ENCODE measurements at places on chromosomes 12 and 14.

- no peak for DNase-seq
These were observed 70.6 kb upstream of the ARHGAP5 start for GRCh38 chr14:32006263-32007110.

GRCh38 chr12:11669348-11669747 lies 19.9 kb downstream of the ETV6 start:
- DNase-seq = no peak

DNA sequence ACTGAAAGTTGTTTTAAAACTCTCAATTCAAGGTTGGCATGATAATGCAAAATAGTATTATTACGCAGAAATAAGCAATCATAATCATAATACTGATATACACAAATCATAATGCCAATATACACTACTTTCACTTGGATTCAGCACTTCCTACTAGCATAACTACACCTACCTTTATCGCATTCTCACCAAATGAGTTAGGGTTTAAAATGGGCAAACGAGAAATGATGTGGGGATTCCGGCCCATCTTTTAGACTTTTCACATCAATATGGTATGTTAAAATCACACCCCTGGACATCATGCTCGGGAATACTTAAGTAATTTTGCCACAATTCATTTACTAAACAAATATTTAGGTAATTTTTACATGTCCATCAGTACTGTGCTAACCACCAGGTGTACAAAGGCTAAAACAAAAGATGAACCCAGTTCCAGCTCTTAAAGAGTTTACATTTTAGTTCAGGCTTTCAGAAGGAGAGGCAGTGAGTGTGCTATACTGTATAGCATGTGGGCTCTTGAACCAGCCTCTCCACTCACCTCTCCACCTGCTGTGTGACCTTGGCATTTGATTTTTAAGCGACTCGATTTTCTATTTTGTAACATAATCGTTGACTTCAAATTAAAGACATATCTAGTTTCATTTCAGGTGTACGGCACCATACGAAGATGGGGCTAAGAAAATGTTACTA lies 1.1 kb upstream of the USP15 start:
- no peak for DNase-seq

- no peak for DNase-seq
These were observed 99.2 kb downstream of the PPP2R5E start for GRCh38 chr14:63443988-63444387.

DNA sequence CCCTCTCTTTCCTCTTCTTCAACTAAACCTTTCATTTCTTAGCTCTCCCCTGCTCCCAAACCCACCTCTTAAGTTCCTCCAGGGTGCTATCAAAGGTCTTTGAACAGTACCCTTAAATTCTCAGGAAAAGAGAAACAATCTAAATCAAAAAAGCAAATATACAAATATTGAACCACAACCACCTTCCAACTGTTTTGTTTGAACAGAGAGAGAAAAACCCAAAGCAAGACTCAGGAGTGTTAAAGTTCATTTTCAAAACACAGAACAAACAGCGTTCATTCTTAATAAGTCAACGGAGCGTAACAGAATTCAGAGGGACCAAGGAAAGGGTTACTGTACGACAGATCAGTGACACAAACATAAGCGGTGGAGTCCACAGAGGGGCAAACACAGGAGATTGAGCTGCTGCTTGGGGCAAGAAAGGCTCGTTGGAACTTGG lies 73.3 kb downstream of the NDUFA12 start:
- DNase-seq = no peak

DNA sequence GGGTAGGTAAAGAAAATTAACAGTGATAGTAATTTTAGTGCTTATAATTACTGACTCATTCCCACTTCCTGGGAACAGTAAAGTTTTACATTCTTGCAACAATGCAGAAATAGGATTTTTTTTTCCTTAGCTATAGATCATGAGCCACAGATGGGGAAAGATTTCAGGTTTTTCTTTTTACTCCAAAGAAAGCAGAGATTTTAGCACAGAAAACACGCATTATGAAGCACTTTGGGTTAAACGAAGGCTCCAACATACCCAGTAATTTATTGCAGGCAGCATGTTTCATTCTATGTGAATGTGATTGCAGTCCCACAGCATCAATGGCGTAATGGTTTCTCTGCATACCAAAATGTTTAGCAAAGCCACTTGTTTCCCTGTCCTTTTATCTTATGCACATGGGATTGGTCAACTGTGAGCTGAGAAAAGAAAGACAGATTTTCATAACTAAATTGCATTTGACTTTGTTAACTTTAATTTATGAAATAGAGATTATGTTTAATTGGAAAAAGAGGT lies 124.6 kb upstream of the E2F7 start:
- DNase-seq = no peak

DNA sequence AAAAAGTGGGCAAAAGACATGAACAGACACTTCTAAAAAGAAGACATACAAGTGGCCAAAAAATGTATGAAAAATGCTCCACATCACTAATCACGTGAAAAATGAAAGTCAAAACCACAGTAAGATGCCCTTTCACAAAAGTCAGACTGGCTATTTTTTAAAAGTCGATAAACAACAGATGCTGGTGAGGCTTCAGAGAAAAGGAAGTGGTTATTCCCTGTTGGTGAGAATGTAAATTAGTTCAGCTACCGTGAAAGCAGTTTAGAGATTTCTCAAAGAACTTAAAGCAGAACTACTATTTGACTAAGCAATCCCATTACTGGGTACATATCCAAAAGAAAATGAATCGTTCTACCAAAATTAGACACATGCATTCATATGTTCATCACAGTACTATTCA lies 237.0 kb downstream of the KIF21A start:
- DNase-seq = no peak

- DNase-seq = no peak
These were observed 23.8 kb upstream of the POLR3B start for GRCh38 chr12:106333756-106334155.

DNA sequence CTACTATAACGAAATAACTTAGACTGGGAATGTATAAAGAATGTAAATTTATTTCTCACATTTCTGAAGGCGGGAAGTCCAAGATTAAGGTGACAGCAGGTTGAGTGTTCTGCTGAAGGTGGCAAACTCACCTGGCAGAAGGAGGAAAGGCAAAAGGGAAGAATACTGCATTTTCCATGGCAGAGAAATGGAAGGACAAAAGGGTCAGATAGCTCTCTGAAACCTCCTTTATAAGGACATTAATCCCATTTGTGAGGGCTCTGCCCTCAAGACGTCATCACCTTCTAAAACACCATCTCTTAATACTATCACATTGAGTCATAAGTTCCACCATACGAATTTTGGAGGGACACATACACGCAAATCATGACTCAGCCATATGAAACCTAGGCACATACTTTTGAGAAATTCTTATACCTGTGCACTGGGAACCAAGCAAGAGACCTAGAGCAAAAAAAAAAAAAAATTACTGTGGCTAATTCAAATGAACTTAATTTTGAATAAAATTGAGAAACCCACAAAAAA lies 1669.3 kb upstream of the FLRT2 start:
- no peak for DNase-seq

- no peak for DNase-seq
These were observed 66.3 kb upstream of the PLEKHG3 start for GRCh38 chr14:64637735-64638473.

GRCh38 chr12:112167718-112168525 lies 42.6 kb downstream of the TRAFD1 start:
- no peak for DNase-seq

DNA sequence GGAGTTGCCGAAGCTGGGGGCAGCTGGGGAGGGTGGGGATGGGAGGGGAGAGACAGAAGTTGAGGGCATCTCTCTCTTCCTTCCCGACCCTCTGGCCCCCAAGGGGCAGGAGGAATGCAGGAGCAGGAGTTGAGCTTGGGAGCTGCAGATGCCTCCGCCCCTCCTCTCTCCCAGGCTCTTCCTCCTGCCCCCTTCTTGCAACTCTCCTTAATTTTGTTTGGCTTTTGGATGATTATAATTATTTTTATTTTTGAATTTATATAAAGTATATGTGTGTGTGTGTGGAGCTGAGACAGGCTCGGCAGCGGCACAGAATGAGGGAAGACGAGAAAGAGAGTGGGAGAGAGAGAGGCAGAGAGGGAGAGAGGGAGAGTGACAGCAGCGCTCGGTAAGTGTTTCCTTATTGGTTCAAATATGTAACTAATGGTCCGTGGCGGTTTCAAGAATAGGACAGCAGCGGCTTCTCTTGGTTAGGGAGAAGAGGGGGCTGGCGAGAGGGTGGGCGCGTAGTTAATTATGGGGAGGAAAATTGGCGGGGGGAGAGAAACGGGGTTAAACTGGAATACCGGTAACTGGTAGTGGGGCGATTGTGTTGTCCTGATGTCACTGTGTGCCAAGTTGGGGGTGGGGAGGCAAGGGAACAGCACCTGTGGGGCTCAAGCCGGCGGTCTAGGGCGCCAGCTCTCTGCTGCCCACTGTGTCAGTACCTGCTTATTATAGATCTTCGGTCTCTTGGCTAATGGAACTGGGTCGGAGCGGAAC lies 8.4 kb downstream of the HOXC8 start:
- no peak for DNase-seq

GRCh38 chr14:100306998-100307765 lies 938 bp upstream of the SLC25A29 start:
- DNase-seq = no peak

DNA sequence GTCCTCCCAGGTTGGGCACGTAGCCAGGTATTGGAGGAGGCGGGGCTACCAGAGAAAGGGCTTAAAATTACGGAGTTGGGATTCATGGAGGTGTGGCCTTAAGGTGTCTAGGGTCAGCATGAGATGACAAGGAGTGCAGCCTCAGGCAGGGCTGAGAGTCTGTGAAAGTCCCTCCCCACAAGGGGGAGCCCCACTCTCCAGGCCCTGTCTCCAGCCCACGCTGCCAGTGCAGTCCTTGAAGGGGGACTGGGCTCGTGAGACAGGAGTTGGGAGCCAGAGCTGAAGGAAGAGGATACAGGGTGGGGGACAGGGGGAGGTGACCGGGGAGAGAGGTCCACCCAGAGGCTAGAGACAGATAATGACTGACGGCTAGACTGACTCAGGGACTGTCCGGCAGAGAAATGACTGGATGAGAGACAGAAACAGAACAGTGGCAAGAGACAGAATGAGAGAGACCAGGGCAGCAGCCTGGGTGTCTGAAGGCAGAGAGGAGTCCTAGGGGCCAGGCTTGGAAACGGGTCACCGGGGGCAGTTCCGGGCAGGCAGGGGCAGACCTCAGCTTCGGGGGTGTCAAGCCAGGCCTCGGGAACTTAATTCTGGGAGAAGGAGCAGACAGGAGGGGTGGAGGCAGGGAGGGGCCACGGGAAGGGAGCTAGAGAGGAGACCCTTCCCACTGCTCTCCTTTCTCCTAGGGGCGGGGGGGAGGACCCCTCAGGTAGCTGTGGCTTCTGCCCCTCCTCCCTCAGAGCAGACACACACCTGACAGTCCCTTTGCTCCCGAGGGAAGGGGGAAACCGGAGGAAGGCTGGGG lies 970 bp downstream of the CDH24 start:
- no peak for DNase-seq

- no peak for DNase-seq
These were observed 301.7 kb upstream of the SFSWAP start for GRCh38 chr12:131409211-131409610.

- DNase-seq = no peak
These were observed 56.5 kb upstream of the GZMB start for GRCh38 chr14:24690492-24690891.

DNA sequence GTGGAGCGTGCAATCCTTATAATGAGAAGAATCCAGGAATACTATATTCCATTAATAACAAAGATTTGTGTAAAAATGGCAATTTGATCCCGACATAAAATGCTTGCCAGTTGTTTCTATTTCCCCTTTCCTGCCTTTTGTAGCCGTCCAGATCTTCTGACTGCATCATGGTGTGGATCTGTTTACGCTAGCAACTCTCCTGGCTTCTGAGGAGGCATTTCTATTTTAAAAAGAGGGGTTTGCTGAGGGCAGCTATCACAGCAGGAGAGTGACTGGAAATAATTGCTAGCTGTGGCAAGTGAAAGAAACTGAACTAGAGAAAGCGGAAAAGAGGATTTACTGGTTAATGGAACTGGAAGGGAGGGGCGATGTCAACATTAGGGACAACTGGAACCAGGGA lies 145.6 kb downstream of the ATP23 start:
- DNase-seq = no peak

DNA sequence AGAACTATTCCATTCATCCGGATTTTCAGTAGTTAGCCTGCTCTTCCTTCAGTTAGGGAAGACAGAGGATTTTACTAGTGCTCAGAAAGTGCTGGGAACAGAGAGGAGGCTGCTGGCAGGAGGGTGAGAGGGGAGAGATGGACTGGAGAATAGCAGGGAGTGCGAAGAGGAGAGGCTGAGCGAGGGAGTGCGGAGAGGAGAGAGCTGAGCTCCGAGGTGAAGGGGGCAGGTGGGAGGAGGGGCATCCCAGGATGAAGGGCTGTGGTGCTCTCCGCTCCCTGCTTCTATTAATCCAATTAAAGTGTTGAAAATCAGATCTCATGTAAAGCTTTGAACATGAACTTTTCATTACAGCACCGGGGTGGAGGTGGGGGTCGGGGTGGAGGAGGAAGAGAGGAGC lies 20.4 kb upstream of the SMOC1 start:
- no peak for DNase-seq

DNA sequence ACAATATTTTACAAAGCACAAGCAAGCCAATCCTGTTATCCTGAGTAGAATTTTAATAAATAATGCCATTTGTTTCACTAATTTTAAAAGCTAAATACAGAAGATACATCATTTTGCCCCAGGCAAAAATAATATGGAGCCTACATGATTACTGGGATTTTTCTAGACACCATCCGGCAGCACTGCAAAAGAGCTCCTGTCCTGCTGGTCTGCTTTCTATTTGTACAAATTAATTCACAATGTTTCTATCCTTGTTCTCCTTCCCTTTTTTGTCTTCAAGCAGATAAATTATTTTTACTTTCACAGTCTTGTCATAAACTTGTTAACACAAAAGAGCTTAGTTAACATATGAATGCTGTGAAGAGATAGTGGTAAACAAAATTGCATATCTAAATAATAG lies 4.6 kb downstream of the SIX1 start:
- DNase-seq = no peak

DNA sequence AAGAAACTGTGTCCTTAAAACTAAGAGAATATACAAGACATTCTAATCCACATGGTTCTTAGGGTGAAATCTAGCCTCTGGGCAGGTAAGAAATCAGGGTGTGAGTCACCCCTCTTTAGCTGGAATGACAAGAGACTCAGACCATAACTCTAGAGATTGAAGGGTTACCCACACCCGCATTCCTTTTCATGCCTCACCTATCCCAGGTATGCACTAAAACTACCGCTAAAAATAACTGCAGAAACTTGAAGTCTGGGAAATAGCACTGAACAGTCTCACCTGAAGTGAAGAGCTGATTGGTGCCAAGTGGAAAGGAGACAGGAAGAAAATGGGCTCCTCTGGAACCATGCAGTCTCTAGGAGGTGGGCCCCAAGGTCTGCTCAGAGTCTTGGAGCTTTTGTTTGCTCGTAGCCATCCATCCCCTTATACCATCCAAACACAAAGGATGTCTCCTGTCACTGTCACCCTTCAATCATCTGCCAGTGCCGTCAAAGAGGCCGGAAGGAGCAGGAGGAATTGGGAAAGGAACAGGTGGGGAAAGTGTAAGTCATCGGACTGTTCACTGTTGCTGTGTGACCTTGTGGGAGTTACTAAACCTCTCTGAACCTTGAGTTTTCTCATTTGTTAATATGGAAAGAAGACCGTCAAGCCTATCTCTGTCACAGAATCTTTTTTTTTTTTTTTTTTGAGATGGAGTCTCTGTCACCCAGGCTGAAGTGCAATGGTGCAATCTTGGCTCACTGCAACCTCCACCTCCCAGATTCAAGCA lies 22.4 kb downstream of the DDX47 start:
- no peak for DNase-seq

Measured in KG1 (cell line).